ENCODE measurements at places on chromosomes 4 and X.

DNA sequence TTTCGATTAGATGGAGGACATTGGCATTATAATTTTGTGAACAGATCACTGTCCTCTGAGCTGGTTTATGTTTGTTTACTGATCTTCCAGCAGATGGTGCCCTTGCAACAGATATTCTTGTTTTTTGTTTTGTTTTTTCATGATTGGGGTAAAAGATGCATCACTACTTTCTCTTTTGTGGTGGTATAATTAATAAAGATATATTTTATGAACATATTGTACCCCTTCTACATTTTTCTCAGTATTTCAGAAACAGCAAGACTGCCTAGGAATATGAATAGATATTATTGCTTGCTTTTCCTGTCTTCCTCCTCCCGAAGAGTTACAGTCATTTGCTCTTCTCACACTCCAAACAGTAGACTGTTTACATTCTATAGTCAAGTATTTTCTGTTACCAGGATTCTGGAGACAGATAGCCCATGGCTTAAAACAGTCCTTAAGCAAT lies 905.2 kb downstream of the TRAM1L1 start:
- DNase-seq = no peak

- no peak for DNase-seq
Observed at GRCh38 chr4:106679063-106679462, 310.5 kb upstream of the GIMD1 start.

DNA sequence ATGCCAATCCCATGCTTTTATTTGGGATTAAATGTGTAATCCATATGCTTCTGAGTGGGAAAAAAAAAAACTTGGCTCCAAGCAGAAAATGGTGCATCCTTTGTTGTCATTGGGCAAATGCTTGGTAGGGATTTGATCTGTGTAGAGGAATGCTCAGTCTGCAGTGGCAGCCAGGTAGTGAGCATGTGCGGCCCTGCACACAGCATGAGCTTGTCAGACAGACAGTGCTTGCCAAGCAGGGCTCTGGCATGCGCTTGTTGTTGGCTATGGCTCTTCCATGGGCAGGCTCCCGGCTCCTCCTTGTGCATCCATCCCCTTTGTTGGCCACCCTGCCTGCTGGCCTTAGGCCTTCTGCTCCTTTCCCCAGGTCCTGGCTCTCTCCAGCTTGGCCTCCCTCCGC lies 130.3 kb downstream of the GPR143 start:
- DNase-seq = no peak

- DNase-seq = no peak
Observed at GRCh38 chrX:9064694-9065093, 30.8 kb upstream of the FAM9B start.

DNA sequence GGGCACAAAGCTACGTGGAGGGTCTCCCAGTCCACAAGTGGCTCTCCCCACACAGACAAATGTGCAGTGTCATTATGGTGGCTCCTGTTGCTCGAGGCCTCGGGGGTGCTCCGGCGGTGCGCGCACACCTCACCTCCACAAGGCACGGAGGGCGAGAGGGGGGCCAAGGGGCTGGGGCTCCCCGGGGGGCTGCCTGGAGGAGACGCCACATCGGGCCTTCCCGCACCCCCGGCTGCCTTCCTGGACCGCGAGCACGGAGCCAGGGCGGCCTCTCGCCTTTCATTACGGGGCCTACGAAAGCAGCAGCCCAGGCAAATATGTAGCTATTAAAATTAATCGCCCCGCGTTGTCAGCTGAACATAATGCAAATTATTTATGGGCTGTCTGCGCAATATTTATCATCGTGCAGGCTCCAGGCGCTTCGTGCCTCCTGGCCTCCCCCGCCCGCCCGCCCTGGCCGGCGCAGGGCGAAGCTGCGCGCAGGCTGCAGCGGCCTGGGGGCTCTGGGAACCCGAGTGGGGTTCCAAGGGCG lies 70.8 kb upstream of the BCOR start:
- DNase-seq = no peak

DNA sequence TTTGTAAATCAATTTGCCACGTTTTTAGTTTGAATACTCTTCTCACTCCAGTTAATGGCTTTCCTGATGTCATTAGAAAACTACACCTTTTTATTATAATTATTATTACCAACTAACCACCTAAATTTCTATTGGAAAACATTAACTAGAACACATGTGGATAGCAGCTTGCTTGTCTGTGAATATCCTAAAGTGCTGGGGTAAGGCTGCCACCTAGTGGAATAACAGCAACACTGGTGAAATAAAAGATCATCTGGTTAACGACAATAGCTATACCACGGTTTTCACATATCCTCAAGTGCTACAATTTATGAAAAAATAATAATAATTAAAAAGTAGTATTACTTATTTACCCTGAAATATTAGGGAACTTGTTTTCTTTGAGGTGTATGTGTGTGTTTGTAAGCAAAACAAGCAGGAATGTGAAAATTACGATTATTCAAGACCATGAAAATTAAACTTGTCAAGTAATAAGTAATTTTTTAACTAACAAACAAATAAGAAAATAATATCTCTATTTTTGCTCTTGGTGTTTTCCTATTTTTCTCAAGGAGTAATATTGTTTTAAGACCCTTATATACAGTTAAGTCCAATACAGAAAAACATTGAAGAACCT lies 130.1 kb upstream of the TECRL start:
- DNase-seq = no peak

DNA sequence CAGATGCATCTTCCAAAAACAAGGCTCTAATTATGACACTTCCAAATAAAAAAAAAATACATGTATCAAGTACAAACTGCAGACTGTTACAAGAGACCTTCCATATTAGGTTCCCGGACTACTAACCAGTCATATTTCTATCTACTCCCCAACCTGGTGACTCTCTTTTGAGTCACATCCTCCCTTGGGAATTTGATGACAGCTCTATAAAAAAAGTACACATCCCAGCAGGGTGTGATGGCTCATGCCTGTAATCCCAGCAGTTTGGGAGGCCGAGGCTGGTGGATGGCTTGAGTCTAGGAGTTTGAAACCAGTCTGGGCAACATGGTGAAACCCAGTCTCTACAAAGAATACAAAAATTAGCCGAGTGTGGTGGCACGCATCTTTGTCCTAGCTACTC lies 14.9 kb downstream of the RPGR start:
- no peak for DNase-seq

DNA sequence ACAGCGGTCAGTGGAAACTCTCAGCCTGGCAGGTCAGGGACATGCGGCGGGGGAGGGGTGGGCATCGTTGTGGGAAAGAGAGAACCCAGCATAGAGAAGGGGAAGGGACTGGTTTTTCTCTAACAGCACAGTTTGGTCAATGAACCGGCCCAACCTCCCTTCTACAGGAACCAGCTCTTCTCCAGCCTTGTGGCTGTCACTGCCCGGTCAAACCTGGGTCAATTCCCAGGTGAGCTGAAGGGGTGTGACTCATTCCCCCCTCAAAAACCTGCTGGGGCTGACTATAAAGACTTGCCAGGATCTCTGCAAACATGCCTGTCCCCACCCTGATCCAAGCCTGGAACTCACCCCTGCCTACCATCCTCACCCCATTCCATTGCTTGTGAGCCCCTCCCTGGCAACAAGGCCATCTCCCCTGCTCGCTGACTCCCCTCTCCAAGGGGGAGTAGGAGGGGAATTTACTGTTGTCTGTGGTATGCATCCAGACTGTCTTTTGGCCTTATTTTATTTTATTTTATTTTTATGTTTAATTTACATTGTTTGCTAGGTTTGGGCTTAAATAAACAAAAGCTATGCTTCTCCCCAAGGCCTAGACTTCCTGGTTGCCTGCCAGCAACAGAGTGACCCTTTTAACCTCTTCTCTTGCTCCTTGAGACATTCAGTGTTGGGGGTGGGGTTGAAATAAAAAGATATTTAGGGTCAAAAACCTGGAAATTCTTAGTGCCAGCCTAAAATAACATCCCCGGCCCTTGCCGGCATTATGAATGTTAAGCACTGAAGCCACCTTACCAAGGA lies 49.6 kb downstream of the TSC22D3 start:
- no peak for DNase-seq

DNA sequence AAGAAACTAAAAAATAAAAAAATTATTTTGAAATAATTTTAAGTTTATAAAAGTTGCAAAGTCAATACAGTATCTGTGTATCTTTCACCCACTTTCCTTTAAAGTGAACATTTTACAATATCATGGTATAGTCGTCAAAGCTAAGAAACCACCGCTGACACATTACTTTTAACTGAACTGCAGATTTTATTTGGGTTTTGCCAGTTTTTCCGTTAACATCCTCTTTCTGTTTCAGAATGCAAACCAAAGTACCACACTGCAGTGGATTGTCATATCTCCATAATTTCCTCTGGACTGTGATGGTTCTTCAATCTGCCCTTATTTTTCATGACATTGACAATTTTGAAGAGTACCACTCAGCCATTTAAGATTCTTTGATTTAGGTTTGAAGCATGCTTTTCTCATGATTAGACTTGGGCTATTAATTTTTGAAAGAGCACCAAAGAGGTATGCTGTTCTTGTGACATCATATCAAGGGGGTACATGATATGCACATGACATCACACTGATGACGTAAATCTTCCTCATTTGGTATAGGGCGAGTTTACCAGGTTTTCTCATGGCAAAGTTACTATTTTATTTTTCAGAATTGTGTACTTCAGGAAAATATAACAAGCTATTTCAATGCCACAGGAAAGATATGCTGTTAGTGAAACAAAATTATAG lies 3.6 kb upstream of the CXCL1 start:
- no peak for DNase-seq

- DNase-seq = no peak
Observed at GRCh38 chrX:153708415-153708814, 15.8 kb downstream of the BCAP31 start.

GRCh38 chr4:110347805-110348204 lies 128.2 kb upstream of the ENPEP start:
- DNase-seq = no peak

DNA sequence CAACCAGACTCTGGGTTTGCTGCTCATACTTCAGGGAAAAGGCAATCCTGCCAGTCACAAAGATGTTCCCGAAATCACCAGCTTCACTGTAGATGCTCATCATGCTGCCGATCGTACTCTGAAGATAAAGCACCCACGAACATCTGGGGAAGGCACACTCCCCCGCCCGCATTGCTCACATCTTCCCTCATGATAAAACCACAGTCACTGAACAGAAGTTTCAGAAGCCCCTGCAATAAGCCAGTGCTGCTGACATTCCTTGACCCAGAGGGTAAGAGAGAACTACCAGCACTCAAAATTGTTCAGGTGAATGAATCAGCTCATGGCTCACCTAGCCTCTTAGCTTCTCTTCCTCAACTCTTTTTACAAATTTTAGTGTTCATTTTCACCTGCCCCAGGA lies 43.1 kb downstream of the SRPX2 start:
- DNase-seq = no peak

- no peak for DNase-seq
Observed at GRCh38 chr4:110589297-110589696, 33.6 kb downstream of the PITX2 start.

- no peak for DNase-seq
Observed at GRCh38 chrX:41145920-41146608, 60.8 kb downstream of the USP9X start.

DNA sequence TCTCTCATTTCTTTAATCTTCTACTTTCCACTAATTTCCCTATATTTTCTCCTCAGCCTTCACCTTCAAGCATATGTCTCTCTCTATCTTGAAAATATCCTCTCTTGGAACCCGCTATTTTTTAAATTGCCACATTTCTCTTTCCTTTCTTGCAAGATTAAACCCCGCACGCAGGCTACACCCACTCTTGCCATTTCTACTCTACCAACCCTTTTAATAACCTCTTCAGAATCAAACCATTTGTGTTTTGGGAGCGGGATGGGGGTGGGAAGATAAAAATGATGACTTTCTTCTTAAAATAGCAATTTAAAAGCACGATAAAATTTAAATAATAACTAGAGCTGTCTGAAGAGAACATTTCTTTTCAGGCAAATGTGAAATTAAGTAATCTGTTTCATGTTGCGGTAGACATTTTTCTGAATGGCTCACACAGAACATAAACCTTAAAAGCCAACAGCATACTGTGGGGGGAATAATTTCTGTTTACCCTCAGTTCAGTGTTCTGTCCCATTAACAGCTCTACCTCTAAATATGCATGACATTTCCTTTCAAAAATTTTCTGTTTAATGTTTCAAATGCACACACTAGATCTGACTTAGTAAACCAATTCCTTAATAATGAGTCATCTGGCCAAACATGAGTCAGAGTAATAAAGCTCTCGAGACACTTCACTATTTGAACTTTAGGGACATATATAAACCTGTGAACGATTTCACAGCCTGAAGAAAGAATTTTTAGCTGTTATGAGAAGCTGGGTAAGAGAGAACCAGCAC lies 20.5 kb downstream of the ARSJ start:
- DNase-seq = no peak

DNA sequence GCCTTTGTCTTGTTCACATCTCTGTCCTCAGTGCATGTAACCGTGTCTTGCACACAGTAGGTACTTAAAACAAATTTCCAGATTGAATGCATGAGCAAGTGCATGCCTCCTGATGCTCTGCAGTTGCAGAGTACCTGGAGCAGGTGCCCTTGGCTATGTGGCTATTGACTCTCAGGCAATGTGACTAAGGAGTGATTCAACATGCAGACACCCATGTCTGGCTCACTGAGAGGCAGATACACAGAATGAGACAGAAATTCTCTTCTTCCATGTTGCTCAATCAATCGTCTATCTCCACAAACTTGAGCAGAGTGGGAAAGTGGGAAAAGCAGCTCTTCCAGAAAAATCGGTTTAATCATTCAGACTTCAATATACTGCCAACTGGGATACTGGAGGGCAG lies 111.0 kb downstream of the CHRDL1 start:
- DNase-seq = no peak

Measured in stimulated activated CD4-positive, alpha-beta T cell treated with anti-CD3 and anti-CD28 coated beads, TNF-alpha, amount 100 ng/mL, for 4 hours (primary cell).